Activated CD8-positive, alpha-beta T cell treated with anti-CD3 and anti-CD28 coated beads, Interleukin-2, amount 10 ng/mL, durations not matched to agents 7 days and 5 days (primary cell): ENCODE measurements at places on chromosomes 3 and 15. TPM values are rescaled to one million over a fixed set of nuclear protein-coding genes. Genes with fewer than 3 reads are reported as not detected.

The B3GALNT1 gene
- 19.7 TPM for total RNA-seq

The ADAMTS17 gene
- 6.0 TPM for total RNA-seq

The DAZL gene
- not detected for total RNA-seq

The SGO1 gene
- total RNA-seq: 43.7 TPM

The TMCO5A gene
- not detected for total RNA-seq

- DNase-seq: no peak
These were observed 75.0 kb downstream of the COL6A5 start for GRCh38 chr3:130420466-130420865.

DNA sequence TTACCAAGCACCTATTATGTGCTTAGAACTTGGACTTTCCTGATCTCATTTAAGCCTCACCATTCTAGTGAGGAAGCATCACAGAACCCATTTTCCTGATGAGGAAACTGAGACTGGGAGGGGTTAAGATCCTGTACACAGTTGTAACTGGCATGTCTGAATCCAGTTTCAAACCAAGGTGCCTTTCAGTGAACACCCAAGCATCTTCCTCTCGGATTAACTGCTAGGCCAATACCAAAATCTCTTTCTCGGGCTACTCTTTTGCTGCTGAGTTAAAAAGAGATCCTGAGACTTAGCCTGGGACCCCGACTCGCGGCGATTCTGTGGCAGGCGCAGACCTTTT is 578 bp upstream of the CEMIP start:
- DNase-seq: no peak

DNA sequence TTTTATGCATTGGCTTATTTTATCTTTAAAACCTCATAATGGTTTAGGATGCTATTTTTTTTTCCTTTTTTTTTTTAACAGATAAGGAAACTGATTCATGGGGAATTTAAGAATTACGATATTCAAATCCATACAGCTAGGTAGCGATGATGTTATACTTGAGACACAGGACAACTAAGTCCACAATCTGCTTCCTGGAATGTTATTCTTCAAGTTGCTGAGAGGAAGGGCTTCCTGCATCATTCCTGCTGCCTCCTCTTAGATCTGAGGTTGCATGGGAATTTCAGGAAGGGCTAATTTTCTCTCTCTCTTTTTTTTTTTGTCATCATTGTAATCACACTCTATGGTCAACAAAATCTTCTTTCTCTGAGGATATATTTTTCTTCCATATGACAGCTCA is 595.5 kb downstream of the GRM7 start:
- no peak for DNase-seq

GRCh38 chr3:30577788-30578187 is 28.6 kb upstream of the TGFBR2 start:
- DNase-seq: no peak

DNA sequence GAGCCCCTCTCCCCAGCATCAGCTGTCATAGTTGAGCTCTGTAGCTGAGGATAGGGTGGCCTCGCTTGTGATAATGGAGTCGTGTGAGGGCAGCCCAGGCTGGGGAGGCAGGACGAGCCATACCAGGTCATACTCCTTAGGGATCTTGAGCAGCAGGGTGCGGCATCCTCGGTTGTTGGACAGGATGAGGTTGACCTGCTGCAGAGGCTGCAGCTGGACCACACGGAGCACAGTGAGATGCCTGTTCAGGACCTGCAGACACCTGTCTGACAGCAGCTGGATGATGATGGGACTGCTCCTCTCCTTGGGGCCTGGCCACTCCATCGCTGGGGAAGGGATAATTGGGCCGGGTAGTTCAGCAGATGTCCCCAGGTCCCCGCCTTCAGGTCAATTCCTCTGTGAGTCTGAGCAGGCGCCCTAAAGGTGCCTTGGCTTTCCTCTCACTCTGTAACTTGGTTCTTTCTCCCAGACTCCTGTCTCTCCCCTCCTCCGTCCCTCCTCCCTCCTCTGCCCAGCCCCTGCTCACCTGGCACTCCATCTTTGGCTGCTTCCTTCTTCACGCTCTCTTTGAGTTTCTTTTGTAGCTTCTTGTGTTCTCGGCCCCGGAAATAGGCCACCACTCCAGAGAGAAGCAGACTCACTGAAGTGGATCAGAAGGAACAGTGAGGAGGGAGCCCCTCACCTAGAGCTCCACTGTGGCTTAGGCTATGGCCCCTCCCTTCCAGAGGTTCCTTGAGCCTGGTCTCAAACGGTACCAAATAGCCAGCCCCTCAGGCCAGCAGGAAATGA is 7.8 kb downstream of the DUOX2 start:
- DNase-seq: no peak

DNA sequence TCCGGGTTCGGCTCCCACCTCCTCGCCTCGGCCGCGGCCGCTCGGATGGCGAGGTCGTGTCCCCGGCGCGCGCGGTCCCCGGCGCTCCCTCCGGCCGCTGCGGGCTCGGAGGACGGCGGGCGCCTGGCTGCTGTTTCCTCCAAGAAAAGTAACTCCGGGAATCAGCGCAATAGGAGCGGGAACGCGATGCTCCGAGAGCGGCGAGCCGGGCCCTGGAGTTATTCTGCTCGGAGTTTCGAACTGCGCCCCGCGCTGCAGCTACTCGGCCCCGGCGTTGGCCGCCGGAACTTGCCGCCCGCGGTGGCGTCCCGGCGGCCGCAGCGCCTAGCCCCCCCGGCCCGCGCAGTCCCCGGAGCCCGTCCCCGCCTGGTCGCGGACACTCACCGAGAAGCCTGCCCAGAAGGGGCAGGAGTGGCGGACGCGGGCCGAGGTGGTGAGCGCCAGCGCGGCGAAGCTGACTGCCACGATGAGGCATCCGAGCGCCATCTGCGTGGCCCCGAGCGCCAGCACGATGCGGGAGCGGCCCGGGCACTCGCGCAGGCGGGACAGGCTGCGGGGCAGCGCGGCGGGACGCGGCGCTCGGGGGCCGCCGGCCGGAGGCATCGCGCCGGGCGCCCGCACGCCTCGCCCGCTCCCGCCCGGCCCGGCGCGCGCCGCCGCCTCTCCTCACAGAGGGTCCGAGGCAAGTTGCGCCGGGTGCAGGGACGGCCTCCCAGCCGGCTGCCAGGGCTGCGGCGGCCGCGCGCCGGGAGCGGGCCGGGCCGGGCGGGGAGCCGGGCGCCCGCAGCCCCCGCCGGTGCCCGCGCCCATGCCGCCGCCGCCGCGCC is 251.9 kb downstream of the TJP1 start:
- DNase-seq: no peak

- DNase-seq: no peak
These were observed 54.2 kb upstream of the TSEN2 start for GRCh38 chr3:12430086-12430485.

DNA sequence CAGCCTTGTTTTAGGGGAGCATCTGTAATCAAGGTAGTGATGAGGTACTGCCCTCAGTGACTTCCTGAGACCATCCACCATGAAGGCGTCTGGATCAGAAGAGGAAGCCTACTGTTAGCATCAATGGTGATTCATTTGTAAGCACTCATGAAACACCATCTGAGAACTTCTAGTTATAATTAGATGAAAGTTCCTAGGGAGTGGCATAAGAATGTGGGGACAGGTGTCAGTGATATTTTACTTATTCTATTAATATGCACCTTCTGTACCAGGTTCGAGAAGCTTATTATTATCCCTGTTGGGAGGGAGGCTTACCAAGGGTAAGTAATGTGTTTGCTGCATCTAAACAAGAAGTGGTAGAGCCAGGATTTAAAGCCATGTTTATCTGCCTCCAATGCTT is 295.8 kb upstream of the TBL1XR1 start:
- no peak for DNase-seq

DNA sequence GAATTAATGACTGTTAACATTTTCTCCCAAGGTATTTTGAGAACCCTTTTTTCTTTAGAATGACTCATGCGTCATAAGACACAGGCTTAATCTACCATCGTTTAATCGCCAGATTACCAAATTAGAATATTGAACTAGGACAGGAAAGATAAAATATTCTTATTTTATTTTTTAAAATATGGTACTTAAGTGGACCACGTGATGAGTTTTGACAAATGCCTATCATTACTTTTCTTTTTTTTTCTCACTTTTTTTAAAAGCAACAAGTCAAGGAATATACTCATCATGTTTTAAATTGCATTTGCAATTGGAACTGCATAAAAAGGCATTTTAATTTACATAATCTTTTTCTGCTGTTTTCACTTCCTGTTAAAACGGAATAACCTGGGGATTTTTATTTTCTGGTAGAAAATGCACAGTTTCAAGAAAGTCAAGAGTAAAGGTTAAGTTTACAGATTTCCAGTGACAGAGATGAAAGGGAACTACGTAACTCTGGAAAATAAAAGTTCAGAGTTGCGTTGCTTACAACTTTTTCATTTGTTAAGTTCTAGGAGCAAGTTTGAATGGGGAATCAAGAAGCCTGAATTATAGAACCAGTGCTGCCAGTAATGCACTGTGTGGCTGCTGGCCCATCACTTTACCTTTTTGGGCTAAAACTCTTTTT is 23.6 kb downstream of the SIAH2 start:
- DNase-seq: no peak

- DNase-seq: peak; percentile 49
These were observed 21.7 kb upstream of the GMNC start for GRCh38 chr3:190883973-190884832.

DNA sequence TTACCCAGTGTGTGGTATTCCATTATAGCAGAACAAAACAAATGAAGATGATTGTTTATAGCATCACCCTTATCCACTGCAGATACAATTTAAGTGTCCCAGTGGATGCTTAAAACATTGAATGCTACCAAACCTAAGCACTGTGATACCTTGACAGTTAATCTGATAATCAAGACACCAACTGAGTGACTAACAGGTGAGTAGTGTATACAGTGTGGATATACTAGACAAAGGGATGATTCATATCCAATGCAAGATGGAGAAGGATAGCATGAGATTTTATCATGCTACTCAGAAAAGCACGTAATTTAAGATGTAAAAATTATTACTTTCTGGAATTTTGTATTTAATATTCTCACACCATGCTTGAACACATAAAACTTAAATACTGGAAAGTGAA is 1449.0 kb downstream of the OTOL1 start:
- DNase-seq: no peak

DNA sequence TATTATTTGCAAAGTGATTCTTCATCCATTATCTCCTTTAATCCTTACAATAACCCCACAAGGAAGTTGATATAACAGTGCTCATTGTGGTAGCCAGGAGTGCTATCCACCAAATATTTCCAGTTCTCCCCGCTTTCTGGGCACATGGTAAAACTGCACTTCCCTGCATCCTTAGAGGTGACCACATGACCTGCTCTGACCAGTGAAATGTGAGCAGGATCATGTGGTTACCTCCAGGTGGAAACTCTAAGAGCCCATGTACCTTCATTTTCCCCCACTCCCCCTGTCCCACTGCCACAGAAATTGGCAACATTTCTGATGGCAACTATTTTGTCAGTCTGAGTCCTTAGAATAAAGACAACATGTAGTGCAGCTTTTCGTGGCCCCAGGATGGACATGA is 89.7 kb downstream of the MRPL46 start:
- no peak for DNase-seq

- no peak for DNase-seq
These were observed 24.3 kb downstream of the ZDHHC19 start for GRCh38 chr3:196186651-196187573.

- DNase-seq: no peak
These were observed 63.1 kb downstream of the TBL1XR1 start for GRCh38 chr3:177133860-177134815.
